ENCODE measurements at places on chromosomes 13 and 19.

- no peak for DNase-seq
Observed at GRCh38 chr19:3451451-3451866, 28.9 kb downstream of the SMIM24 start.

DNA sequence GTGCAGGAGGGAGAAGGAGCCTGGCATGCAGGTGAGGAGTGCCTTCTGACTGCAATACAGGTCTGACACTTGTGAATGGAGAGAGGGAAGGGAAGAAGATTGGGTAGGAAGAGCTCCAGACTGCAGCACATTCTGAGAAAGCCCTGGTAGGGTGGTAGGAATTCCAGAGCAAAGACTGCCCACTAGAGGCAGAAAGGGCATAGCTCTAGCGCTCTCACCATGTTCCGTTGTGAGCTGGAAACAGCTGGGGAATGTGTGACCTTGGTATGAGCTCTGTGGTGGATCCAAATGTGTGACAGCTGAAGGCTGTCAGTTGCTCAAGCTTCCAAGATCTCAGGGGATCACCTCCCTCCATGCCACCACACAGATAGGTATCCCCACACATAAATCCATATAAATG is 2.9 kb upstream of the MTUS2 start:
- DNase-seq = no peak

- no peak for DNase-seq
Observed at GRCh38 chr13:111948811-111949210, 118.1 kb upstream of the SOX1 start.

- peak; percentile 55 for DNase-seq
Observed at GRCh38 chr13:73065665-73066340, 7.0 kb downstream of the KLF5 start.

GRCh38 chr19:14561847-14562351 is 10.0 kb downstream of the NDUFB7 start:
- no peak for DNase-seq

DNA sequence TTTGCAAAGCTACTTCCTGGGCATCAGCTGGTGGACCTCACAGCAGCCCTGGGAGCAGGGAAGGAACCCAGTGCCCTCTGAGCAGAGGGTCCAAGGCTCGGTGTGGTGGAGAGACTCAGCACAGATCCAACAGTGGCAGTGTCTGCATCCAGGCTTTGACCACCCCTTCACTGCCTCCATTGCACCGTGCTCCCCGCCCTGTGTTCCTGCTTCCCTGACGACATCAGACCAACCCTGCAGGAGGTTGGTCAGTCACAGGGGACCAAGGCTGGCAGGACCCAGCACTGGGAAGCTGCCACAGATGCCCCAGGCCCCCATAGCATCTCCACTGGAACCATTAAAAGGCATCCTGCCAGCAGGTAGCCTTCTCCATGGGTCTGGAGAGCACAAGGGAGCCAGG is 7.8 kb upstream of the VSTM2B start:
- no peak for DNase-seq

GRCh38 chr19:36115453-36116343 is at the start of gene TBCB:
TBCB (plus strand) TSS chr19:36115468; CDS start chr19:36115561, 93 bp downstream.
- no peak for DNase-seq

DNA sequence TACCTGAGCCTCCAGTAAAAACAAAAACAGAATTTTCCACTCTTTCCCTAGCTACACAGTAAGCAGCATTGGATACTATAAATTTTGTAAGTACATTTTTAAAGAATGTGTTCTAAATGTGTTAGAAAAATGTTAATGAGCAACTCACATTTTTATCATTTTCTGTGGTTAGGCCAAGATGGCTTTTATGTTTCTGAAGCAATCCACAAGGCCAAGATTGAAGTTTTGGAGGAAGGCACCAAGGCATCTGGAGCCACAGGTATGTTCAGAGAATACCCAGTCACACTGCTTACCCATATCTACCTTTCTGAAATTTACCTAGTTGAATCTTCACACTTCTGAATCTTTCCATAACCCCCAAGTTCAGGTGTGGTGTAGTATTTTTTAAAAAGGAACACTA is 21.6 kb downstream of the SERPINE3 start:
- DNase-seq = no peak

GRCh38 chr19:4414800-4415321 is 12.4 kb downstream of the CHAF1A start:
- DNase-seq = no peak

- peak; percentile 88 for DNase-seq
Observed at GRCh38 chr19:49580264-49581006, at the start of gene NOSIP. NOSIP (minus strand) TSS chr19:49580556; CDS start chr19:49560691, 19,865 bp downstream.

DNA sequence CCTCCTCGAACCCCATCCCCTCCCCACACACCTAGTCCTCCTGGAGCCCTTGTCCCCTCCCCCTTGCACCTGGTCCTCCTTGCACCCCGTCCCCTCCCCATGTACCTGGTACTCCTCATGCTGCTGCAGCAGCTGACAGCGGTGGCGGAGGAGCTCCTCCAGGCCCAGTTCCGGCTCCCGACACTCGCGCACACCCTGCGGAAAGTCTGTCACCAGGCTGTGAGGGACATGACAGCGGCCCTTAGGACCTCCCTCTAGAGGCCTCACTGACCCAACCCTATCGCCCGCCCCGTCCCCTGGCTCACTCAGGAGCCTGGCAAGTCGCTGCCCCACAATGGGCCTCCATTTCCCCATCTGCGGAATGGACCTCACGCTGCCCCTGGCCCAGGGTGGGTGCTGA is 6.4 kb upstream of the PPP6R1 start:
- no peak for DNase-seq

GRCh38 chr13:34001389-34001788 is 183.4 kb downstream of the RFC3 start:
- no peak for DNase-seq

All from epithelial cell of prostate (primary cell).